ENCODE measurements at places on chromosomes 11 and 22. TPM values are rescaled to one million over a fixed set of nuclear protein-coding genes. Genes with fewer than 3 reads are reported as not detected.

ZC3H12C gene
- total RNA-seq, result 6.8 TPM

TMEM151A gene
- not detected for total RNA-seq

TRIM49 gene
- total RNA-seq, result not detected

IFITM10 gene
- 6.3 TPM for total RNA-seq

FAT3 gene
- total RNA-seq, result 0.29 TPM

DMC1 gene
- total RNA-seq, result 5.2 TPM

NXPE1 gene
- total RNA-seq, result not detected
